ENCODE measurements at places on chromosomes 7 and 10.

GRCh38 chr7:17289074-17289645 is 9.3 kb upstream of the AHR start:
- peak; percentile 38 for DNase-seq

DNA sequence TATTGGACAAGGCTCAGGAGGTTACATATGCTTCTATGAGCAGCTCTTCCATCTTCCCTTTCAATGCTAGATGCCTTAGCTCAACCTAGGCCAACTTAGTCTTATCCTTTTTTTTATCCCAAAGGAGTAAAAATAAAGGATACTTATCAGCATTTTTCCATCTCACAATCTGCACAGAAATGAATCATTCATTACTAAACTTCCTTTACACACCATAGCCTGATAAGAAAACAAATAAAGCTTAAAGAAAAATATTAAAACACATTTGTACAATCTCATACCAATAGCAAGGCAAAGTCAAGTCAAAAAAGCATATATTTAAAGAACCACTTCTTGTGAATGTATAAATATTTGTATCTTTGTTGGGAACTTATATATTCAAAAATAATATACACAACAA is 407.4 kb downstream of the GRM8 start:
- no peak for DNase-seq

DNA sequence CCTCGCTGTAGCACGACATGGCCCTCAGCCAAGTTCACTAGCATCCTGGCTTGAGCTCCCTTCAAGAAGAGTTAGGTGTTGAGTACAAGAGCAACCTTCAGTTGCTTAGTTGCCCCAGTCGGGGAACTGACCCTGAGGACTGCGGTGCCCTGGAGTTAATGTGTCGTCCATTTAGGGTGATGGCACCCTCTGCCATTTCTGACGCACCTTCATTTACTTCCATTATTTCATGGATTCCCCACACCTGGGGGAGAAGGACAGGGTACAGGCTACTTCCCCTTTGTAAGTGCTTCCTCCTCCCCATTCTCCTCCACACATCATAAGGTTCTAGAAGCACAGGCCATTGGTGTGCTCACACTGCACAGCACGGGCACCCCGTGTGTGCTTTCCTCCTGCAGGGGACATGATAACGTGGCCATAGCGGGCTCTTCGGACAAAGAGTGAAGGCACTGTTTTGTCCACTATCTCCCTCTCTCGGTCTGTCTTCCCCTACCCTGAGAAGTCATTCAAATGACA is 1.8 kb downstream of the ALOX5 start:
- no peak for DNase-seq

GRCh38 chr7:127888825-127889224 is 142.4 kb downstream of the LRRC4 start:
- no peak for DNase-seq

DNA sequence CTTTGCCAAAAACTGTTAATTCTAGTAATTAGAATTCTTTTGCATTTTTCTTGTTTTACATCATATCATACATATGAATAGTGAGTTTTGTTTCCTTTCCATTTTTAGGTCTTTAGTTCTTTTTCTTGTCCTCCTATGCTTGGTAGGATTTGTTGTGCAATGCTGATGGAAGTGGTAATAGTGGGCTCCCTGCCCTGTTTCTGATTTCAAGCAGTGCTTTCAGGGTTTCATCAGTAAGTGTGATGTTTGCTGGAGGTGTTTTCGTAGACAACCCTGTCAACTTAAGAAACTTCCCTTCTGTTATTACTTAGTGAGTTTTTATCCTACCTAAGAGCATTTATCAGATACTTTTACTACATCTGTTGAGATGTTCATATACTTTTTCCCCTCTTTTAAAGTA is 50.5 kb downstream of the CSGALNACT2 start:
- no peak for DNase-seq

GRCh38 chr7:149558149-149558861 is 60.7 kb upstream of the ZNF746 start:
- no peak for DNase-seq

DNA sequence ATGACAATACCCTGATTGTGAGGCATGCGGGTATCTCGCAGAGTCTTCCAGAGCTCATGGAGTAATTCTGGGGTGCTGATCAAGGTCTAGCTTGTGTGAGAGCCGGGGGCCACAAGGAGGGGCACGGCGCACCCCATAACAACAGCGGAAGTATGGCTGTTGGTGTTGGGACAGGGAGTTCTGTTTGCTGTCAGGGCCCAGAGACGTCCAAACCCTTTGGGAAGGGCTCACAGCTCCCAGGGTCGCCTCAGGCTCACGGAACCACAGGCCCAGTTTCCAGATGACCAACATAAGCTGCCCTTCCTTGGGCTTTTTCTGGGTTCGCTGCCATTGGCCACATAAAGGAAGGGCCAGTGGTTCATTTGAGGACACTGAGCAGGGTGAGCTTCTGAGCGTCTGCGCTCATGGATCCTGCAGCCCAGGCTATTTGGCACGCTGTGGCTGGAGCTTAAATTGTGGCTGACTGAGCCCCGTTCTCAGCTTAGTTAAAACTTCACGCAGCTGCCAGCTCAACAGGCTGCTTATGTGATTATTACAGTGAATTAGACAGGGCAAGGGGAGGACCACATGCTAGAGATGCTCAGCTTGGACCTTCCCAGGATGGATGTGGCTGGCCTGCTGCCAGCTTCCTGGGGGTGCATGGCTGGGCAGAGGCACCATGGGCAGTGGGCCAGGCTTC is 92.3 kb downstream of the DNAJB6 start:
- DNase-seq: peak; percentile 55

DNA sequence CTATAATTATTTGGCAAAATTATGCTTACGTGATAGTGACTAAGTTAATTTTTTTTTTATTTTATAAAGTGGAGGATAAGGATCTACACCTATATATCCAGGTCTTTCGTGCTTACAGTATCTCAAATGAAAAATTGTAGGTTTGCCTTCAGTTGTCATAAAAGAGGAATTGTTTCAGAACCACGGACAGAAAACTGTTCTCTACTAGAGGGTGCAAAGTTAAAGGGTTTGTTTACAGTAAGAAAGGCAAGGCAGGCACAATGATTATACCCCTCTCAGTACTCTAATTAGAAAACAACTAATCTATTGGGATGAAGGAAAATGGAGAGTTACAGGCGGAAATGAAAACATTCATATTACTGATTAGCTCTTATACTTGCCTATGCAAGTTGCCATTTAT is 1.5 kb downstream of the PCLO start:
- no peak for DNase-seq

DNA sequence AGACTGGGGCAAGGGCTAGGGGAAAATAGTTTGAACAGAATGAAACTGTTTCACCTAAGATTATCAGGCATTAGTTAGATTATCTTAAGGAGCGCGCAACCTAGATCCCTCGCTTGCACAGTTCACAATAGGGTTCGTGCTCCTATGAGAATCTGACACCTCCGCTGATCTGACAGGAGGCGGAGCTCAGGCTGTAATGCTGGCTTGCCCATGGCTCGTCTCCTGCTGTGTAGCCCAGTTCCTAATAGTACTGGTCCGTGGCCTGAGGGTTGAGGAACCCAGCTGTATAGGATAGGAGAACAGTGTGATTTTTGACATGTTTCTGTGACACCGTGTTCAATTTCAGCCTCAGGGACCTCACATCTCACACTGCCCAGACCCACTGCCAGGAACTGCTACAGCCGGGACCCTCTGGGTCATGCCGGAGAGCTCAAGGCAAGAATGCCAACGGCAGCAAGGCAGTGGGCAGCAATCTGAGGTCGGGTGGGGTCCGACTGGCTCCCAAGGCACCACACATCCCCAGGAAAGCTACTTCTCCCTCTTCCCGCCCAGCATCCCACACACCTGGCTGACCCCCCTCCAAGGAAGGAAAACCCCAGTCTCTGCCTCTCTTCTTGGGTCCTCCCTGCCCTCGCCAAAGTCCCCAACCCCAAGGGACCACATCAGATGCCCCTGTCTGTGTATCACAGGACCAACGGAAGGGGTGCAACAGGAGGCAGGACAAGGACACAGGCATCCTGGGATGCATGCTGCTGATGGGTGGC is 31.7 kb downstream of the CAMK2B start:
- peak; percentile 12 for DNase-seq

GRCh38 chr7:23712368-23713284 is 2.6 kb downstream of the STK31 start:
- DNase-seq: no peak

DNA sequence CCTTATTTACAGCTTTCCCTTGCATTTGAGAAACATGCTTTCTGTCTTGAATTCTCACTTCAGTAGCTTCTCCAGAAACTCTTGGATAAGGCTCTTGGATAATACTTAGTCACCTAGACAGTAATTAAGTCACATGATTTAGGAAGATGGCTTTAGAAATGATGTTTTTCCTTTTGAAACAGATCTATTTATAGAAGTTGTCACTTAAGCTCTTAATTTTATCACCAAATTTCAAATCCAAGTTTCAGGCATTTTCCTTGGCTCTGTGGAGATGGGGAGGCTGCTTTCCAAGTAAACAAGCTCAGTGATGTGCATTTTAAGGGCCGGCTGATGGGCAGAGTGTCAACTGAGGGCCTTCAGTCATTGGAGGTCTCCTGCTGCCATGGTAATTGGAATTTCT is 130.3 kb downstream of the SRI start:
- DNase-seq: no peak

- DNase-seq: peak; percentile 68
Observed at GRCh38 chr10:101693978-101694673, 844 bp downstream of the FBXW4 start.

- no peak for DNase-seq
Observed at GRCh38 chr10:131872011-131872826, 28.6 kb upstream of the PPP2R2D start.

Data from right hindlimb (tissue), 1 donor.